Fibroblast of lung (primary cell): ENCODE measurements at places on chromosomes 6 and 20.

DNA sequence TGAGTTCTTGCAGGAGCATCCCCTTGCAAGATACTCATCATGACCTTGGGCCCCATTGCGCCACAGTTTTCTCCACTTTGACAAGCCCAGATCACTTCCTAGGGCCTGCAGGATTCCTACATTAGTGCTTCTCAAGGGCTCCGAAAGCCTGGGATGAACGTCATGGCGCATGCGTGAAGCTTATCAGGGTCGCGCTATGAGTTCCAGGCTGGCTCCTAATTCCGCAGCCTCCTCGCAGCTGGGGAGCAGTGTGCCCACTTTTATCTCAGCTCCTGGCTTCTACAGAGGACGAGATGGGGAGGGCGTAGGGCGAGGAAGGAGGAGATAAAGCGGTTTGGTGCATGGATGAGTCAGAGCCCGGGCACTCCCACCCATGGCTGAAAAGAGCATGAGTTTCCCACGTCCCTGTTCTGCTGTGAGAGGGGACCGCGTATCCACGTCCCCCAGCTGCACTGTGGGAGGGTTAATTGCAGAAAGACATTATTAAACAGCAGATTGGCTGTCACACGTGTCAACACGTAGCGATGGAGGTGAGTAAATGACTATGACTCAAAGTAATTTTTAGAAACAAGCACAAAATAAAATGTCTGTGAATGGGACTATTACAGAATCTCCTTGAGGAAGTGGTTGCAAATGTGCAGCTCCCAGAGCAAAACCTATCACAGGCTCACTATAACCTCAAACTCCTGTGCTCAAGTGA, 72.9 kb upstream of the DSP start:
- DNase-seq: peak; percentile 23
- H3K27ac ChIP-seq: no peak overlapping the region
- peak overlapping the region; percentile 40 for H3K4me3 ChIP-seq

DNA sequence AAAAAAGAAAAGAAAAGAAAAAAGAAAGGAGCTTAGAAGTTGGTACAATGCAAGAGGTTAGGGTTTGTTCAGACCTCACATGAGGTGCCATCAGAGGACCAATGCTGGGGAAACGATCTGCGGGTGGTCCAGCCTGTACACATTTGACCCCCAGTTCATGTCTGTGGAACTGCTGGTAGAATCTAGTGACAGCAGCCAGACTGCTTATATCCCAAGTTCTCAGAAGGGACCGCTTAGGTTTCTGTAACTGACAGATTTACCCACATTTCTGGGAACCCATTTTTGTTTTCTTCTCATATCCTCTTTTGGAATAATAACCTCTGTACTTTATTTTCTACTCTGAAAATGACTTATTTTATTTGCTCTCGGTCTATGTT, 4.7 kb downstream of the PPP1R18 start:
- H3K27me3 ChIP-seq: no peaks in the 10 kb centered on the region
- peak overlapping the region; percentile 44 for H3K27ac ChIP-seq
- DNase-seq: no peak
- H3K36me3 ChIP-seq: peaks cover 28% of the 10 kb centered on the region

GRCh38 chr6:24854077-24854666, 55.5 kb upstream of the ARMH2 start:
- no peaks in the 10 kb centered on the region for H3K27me3 ChIP-seq
- H3K36me3 ChIP-seq: no peaks in the 10 kb centered on the region
- no peak for DNase-seq
- no peak overlapping the region for H3K27ac ChIP-seq

DNA sequence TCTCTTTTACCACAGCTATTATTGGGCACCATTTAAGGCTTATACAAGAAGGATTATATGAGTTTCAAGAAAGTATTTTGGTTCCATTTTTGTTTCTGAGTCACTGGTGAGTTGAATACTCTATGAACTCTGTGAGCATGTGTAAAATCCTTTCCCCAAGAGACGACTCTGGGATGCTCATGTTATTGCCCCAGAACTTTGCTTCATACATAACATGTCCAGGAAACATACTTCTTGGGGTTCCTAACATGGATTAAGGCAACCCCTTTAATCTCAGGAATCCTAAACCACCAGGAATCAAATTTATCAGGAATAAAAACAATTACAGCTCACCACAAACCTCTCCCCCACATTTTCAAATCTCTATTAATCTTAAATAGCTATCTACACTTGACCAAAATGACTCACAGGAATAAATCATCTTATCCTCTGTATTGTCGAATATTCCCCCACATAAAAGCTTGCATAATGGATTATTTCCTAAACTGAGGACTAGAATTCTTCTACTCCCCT, 117.5 kb upstream of the COL21A1 start:
- no peak overlapping the region for H3K27ac ChIP-seq
- H3K4me1 ChIP-seq: peaks cover 6% of the 10 kb centered on the region
- no peaks in the 10 kb centered on the region for H3K27me3 ChIP-seq
- no peaks in the 10 kb centered on the region for H3K36me3 ChIP-seq

DNA sequence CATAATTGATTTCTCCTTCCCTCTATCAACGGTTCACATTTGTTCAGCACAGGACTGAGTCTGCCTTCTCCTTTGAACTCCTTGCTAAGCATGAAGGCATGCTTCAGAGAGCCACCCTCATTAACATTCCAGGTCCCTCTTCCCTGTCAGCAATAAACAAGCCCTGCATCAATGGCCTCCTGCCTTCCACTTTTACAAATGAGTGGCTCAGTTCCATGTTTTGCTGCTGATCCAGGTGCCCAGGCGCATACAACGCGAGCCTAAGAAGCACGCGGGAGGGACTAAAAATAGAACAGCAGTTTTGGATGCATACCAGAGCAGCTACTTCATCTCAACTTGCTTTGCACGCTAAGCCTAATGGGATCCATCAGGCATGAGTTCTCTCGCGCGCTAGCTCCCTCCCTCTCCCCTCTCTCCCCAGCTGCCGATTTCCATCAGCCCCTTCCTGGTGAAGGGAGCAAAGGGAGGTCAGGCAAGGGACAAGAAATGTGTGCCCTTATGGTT, 53.4 kb downstream of the TRAF3IP2 start:
- H3K27me3 ChIP-seq: no peaks in the 10 kb centered on the region
- H3K36me3 ChIP-seq: no peaks in the 10 kb centered on the region
- no peak overlapping the region for H3K4me3 ChIP-seq
- DNase-seq: peak; percentile 96

DNA sequence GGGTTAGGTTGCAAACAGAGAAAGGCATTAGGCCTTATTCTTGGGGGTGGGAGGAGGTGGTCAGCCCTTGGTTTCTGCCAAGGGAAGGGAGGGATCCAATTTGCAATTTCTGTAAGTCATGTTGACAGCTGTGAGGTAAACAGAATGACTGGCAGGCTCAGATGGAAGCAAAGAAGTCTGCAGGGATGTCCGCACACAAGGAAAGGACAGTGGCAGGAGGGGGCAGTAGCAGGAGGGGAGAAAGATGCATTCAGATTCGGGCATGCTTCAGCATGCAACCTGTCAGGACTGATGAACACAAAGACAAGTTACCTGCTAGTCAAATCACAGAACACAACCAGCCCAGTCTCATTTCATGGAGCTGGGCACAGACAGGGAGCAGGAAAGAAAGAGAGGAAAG, 217.9 kb upstream of the FOXA2 start:
- no peak overlapping the region for H3K27ac ChIP-seq
- H3K36me3 ChIP-seq: no peaks in the 10 kb centered on the region

DNA sequence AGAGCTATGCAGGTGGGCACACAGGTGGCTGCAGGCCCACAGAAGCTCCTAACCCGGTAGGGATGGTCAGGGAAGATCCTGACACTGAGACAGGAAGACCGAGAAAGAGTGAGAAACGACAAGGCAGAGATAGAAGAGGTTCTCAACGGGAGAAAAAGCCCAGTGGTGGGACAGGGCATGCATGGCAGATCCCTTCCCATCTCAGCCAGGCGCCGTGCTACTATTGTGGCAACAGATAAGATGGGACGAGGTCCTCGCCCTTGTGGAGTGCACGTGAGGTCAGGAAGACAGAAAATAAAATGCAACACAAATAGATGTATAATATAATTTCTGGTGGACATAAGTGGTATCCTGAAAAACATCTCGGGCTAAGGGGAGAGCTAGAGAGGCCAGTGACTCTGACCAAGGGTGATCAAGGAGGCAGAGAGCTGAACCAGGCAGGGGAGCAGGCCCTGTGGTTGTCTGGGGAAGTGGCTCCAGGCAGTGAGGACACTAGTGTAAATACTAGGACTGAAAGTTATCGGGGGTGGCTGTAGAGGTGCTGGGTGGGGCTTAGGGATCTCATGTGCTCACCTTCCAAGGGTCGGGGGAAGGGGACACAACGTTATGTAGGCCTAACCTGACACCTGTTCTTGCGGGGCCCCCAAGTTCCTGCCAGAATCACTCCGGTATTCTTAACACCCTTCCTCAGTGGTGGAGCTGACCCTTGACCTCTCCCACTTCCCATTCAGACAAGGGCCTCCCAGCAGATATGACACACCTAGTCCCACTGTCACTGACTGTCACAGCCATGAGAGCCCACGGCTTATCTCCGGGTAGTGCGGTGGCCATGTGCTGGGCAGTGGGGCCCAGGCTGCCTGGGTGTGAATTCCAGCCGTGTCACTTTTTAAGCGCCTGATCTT, 1.0 kb downstream of the SRXN1 start:
- DNase-seq: no peak
- peak overlapping the region; percentile 95 for H3K4me3 ChIP-seq
- H3K27me3 ChIP-seq: no peaks in the 10 kb centered on the region
- peak overlapping the region; percentile 93 for H3K27ac ChIP-seq

GRCh38 chr20:32682508-32682987, 8.8 kb upstream of the C20orf203 start:
- DNase-seq: no peak
- no peak overlapping the region for H3K4me3 ChIP-seq
- H3K27me3 ChIP-seq: no peaks in the 10 kb centered on the region
- no peak overlapping the region for H3K27ac ChIP-seq
- H3K4me1 ChIP-seq: peaks cover 4% of the 10 kb centered on the region
- no peaks in the 10 kb centered on the region for H3K36me3 ChIP-seq

DNA sequence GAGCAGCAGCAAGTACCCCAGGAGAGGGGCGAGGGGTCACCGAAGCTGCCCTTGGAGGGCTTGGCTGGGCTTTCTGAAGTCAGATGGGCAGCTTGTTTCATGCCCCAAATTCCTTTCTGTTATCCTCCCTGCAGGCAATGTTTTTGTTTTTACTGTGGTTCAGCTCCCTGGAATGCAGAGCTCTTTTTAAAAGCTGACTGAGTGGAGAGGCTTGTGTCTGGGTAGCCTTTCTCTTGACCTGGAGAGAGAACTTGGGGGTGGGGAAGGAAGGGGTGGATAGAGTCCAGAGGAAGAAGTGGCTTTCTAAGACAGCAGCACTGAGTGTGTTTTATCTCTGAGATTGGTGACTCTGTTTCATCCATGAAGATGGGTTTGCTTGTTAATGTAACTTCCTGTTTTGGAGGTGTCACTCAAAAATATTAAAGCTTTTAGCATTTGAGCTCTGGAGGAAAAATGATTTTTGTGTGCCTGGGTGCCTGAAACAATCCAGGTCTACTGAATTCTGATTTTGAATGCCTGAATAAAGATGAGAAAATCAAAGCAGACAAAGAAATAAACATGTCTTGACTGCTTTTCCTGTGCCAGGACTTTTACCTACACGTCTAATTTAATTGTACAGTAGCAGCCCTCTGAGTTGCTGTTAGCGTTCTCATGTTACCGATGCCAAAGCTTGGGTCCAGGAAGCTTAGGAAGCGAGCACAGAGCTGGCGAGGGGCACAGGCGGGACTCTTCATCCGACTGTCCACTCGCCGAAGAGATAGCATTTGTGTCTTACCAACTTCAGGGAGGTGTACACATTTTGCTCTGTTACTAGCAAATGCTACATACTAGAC, 78.2 kb upstream of the EEF1E1 start:
- no peak overlapping the region for H3K4me3 ChIP-seq
- H3K27ac ChIP-seq: no peak overlapping the region
- peaks cover 12% of the 10 kb centered on the region for H3K4me1 ChIP-seq
- no peaks in the 10 kb centered on the region for H3K36me3 ChIP-seq

DNA sequence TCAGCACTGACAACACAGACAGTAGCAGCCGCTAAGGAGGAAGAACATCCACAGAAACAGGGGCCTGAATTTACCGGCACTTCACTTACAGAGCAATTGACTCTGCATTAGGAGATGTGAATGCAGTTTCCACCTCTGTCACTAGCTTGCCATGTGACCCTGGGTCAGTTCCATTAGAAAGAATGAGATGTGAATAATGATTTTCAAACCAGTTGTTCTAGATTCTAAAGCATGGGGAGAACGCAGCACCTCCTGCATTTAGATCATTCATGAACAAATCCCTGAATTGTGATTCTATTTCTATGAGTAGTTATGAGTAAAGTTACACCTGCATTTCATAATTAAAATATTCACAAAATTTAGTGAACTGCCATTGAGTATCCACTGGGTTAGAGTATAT, 197.3 kb upstream of the EXOC2 start:
- no peak overlapping the region for H3K4me3 ChIP-seq
- no peak for DNase-seq
- H3K4me1 ChIP-seq: no peaks in the 10 kb centered on the region
- no peak overlapping the region for H3K27ac ChIP-seq

DNA sequence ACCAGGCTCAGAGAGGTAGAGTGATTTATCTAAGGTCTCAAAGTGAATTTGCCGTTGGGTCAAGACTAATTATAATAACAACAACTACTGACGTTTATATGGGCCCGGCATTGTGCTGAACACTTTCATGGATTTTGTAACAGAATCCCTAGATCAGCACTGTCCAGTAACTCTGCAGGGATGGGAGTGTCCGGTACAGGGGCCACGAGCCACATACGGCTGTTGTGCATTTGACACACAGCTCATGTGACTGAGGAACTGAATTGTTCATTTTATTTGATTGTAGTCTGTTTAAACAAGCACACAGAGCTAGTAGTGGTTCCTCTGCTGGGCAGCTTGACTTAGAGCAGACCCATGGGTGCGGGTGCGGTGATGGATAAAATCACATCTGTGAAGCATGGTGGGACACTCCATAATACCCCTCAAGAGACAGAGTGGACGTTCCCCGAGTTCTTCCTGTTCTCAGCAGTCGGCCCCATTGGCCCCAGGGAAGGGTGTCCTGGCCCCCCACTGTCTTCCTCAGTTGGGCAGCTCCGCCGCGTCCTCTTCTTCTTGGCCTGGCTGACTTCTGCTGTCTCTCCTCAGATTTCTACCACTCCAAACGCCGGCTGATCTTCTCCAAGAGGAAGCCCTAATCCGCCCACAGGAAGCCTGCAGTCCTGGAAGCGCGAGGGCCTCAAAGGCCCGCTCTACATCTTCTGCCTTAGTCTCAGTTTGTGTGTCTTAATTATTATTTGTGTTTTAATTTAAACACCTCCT, 6.8 kb downstream of the CDKN1A start:
- H3K27me3 ChIP-seq: no peaks in the 10 kb centered on the region
- H3K4me1 ChIP-seq: peaks cover 5% of the 10 kb centered on the region
- no peak overlapping the region for H3K4me3 ChIP-seq

GRCh38 chr20:62711703-62712101, 3.1 kb downstream of the NTSR1 start:
- peaks cover 24% of the 10 kb centered on the region for H3K27me3 ChIP-seq
- peak overlapping the region; percentile 59 for H3K27ac ChIP-seq
- DNase-seq: no peak
- H3K36me3 ChIP-seq: no peaks in the 10 kb centered on the region
- H3K4me3 ChIP-seq: no peak overlapping the region
